Heart left ventricle (tissue), 16 donors: ENCODE measurements at places on chromosomes 16 and 17.
A peak's percentile ranks its signal among the peaks of the same experiment; 100 is the strongest.

DNA sequence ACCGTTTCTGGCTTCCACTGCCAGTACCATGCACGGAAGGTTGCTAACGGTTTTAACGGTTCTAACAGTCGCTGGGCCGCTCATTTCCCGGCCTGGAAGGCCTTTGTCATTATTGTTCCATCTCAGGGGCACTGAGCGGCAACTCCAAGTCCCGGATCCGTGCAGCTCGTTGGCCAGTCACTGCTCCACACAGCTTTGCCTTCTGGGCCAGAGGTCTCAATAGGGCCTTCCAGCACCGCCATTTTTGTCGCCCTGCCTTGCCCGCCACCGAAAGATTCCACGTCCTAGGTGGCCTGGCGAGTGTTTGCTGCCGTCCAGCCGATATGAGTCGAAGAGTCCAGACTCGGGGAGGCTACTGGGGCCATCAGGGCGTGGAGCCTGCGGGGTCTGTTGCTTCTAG lies 30.3 kb upstream of the ATF7IP2 start:
- DNase-seq, result no peak

DNA sequence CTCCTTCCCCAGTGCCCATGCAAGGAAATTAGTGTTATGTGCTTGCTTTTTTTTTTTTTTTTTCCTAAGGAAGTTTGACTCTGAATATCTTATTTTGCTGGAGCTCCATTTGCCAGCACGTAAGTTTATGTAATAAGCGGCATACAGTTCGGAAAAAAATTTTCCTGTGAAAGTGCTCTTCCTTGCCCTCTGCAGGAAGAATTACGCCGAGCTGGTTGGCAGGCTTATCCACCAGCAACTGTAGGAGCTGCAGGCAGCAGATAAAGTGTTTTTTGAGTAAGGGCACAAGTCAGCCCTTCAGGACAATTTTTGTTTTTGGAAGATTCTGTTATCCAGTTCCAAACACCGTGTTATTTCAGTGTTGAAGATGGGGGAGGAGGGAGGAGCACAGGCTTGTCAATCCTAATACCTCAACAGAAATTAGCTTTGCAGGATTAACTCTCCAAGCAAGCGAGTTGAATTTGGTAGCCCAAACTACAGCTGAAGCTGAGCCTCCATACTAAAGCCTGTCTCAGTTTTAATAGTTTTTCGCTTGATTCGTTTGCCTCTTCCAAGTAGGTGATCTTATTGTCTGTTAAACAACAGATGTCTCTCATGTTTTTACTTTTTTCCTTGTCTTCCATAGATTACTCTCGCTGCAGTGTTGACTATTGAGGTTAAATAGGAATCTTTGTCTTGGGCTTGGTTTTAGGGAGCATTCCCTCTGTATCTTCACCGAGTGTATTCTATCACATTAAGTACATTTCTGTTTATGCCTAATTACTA lies 1.1 kb downstream of the SPECC1 start:
- peak; percentile 45 for DNase-seq

DNA sequence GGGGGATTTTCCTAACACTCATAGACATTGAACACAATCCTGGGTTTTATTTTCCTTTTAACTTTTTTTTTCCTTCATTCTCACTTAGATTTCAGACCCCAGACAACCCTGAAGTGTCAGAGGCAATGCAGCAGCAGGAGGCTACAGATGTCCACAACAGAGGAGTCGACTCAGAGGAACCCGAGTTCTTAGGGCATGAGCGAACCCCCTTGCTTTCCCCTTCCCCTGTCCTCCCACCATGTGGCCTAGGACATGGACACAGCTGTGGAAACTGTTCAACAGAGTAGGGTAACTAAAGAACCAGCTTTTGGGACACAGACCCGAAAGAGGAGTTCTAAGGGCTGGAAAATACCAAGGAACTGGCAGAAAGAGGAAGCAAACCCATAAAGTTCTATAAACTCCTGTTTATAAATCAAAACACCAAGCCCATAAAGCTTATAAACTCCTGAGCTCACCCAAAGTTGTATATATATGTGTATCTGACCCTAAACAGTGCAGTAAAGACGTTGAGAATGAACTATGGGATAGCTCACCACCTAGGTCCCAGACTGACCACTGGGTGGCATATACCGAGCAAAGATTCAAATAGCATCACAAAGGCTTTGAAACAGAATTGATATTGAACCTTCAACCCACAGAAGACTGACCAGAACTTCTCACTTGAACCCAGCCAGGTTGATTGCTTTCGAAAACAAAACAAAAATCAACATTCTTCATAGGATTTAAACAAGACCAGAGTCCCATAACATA lies 33.9 kb downstream of the CMTM4 start:
- no peak for DNase-seq

DNA sequence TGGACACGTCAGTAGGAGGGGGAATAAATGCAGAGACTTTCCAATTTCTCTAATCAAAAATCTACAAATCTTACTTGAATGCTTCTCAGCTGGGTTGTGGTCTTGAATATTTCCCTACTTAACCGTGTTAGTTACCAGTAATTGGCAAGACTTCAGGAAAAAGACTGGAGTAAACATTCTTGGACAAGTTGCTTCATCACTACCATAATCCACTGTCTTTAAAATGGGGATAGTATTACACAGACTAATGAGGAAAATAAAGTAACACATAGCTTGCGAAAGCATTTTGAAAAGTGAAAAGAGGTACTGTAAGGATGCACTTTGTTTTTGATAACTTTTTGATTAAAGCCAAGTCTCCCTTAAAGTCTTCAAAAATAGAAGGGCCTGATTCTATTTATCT lies 18.4 kb downstream of the MYH1 start:
- DNase-seq, result no peak

GRCh38 chr17:2902546-2902945 lies 106.3 kb downstream of the RAP1GAP2 start:
- DNase-seq, result no peak

GRCh38 chr17:57599271-57600045 lies 145.6 kb downstream of the CCDC182 start:
- DNase-seq, result no peak

- peak; percentile 53 for DNase-seq
These were observed 2.3 kb upstream of the PHF12 start for GRCh38 chr17:28953444-28954118.

DNA sequence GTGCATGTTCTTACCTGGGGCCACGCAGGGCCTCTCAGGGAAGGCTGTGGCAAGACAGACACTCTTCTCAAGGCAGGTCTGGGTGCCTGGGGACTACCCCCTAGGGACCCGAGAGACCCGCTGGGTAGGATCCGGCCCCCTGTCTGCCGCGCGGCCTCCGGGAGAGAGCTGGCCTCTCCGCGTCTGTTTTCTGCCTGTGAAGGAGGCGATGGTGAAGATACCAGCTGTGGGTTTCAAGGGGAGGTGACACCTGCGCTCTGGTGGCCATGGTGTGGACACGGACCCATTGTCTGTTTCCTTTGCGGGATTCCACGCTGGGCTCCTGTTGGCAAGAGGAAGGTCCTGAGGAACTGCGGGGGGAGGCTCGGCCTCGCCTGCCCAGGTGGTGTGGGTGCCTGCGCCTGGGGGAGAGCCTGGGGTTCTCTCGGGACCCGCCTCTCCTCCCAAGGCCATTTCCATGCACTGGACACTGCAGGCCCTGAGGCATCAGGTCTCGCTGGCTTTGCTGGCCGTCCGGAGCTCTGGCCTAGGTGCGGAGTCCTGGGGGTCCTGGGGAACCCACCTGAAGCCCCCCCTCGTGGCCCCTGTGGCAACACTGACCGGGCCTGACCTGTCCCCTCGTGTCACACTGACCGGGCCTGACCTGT lies 12.2 kb upstream of the METRNL start:
- peak; percentile 15 for DNase-seq

DNA sequence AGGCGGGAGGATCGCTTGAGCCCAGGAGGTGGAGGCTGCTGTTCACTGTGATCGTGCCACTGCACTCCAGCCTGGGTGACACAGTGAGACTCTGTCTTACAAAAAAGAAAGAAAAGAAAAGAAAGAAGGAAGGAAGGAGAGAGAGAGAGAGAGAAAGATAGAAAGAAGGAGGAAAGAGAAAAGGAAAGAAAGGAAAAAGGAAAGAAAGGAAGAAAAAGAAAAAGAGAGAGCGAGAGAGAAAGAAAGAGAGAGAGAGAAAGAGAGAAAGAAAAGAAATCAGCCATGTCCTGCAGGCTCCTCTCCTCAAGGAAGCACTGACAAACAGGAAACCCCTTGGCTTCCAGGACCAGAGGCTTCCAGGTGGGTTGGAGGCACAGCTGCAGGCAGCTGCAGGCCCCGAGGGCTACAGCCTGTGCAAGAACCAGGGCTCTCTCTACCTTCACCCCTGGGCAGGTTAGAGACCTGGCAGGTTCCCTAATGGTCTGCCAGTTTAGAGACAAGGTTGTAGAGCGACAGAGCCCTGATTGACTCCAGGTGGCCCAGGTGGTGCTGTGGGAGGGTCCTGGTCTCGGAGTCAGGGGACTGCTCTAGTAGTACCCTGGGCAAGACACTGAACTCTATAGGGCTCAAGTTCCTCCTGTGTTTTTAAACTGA lies 53.8 kb downstream of the PECAM1 start:
- DNase-seq, result peak; percentile 23

- no peak for DNase-seq
These were observed 44.9 kb downstream of the SLC47A1 start for GRCh38 chr17:19578545-19578944.

GRCh38 chr17:32488604-32489180 lies 1.9 kb downstream of the CDK5R1 start:
- no peak for DNase-seq

DNA sequence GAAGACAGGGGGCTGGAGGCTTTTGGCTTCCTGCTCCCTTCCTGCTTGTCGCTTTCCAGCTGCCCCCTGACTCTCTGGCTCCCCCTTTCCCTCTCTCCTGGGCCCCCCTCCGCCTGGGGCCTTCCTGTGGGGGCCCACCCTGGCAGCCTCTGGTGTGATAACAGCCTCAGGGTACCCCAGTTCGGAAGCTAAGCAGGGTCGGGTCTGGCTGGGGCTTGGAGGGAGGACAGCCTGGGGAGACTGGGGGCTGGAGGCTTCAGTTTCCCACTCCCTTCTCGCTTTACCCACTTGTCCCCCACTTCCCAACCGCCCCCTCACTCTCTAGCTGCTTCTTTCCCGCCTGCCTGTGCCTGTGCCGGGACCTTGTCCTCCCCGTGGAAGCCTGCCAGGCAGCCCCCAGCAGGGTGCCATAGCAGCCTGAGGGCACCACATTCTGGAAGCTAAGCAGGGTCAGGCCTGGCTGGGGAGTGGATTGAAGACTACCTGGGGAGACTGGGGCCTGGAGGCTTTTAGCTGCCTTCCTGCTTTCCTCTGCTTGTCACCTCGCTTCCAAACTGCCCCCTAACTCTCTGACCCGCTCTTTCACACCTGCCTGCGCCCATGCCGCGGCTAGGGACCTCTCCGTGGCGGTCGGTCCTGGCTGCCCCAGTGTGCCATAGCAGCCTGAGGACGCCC lies 2275.5 kb downstream of the TP53TG3F start:
- no peak for DNase-seq

DNA sequence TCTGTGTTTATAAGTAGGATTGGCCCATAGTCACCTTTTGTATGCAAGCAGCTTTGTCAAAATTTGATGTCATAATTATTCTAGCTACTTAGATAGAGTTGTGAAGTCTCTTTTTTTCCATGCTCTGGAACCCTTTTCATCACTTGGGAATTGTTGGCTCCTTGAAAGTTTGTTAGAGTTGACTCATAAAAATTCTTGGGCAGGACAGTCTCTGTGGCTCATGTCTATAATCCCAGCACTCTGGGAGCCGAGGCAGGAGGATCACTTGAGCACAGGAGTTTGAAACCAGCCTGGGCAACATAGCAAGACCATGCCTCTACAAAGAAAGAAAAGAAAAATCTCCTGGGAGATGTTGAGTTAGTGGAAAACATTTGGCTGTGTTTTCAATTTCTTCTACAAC lies 45.7 kb upstream of the MRC2 start:
- no peak for DNase-seq

DNA sequence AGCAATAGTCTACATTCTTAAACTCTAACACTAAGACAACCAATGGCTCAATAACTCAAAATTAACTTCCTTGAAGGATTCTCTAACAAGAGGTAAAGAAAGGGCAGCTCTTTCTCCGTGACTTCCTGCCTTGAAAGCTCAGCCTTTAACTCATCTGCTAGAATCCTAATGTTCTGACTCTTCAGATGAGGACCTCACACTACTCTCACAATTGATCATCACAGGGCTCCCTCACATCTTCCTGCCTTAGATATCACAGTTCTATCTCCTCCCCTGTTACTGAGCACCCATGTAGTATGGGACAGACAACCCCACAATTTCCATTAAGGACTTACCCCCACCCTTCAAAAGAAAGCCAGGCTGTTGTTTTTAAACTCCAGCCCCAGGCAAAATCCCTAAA lies 33.5 kb downstream of the SMURF2 start:
- no peak for DNase-seq

DNA sequence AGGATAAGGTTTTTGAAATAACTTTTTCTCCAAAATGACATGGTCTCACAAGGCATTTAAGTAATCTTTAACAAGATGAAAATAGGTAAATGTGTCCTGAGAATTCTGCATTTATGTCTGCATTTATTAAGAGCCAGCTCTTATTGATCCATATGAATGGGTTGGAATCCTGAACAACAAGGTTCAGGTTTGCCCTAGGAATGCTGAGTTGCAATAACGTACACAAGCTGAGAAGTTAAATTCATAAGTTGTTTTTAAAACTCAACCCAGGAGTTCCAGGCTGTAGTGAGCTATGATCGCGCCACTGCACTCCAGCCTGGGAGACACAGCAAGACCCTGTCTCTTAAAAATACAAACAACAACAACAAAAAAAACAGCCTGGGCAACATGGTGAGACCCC lies 28.1 kb downstream of the GLG1 start:
- DNase-seq, result no peak

- DNase-seq, result no peak
These were observed 6.2 kb downstream of the PRCD start for GRCh38 chr17:76545918-76546555.

GRCh38 chr16:87470332-87470731 lies 22.5 kb downstream of the ZCCHC14 start:
- no peak for DNase-seq

- DNase-seq, result no peak
These were observed 551 bp downstream of the WDR81 start for GRCh38 chr17:1724869-1725641.

GRCh38 chr17:2636169-2636930 lies 42.9 kb downstream of the PAFAH1B1 start:
- DNase-seq, result no peak
